Vagina (tissue), 2 donors: ENCODE measurements at places on chromosomes 13 and 19.
A peak's percentile ranks its signal among the peaks of the same experiment; 100 is the strongest.

DNA sequence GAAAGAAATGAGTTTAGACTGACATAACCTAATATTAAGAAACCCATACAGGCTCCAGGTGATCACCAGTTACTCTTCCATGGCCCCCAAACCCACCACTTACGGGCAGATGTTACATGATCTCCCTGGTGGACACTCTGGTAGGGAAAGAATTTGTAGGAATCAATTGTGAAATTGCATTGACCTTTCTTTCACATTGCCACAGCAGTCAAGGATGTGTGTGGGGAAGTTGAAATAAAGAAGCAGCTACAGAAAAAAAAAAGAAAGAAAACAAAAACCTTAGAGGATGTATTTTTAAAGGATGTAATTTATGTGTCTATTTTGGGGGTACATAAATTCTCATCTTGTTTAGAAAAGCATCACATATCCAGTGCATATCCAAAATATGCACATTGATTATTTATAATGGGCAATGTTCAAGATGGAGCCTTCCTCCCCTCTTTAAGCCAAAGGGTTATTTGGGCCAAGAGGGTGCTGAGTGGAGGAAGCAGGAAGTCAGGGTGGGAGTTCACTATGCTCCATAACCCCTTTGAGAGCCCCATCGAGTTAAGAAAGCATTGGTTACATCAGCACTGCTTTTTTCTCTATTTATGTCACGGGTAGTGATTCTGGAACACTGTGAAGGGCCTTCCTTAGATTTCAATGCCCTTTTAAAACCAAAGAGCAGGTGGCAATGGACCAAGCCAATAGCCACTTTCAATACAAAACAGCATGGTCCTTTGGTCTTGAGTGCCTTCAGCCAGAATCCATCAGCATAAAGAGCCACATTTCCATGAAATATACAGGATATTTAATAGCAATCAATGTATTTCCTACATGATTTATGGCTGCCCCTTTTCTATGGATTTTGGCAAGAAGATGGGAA, 169.6 kb downstream of the LACC1 start:
- DNase-seq = no peak

DNA sequence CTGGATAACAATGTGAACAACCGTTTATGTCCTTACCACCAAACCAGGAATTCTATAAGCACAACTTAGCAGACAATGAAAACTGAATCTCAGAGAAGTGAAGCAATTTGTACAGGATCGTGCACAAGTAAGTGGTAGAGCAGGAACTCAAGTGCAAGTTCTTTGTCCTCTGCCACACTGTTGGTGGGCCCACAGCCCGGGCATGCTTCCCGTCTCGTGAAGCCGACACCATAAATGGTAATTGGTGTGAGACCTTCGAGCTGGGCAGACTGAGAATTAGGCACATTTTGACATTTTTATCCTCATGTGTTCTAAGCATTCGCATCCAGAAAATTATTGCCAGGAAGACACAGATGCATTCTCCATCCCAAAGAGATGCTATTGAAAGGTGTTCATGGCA, 27.9 kb upstream of the FLT1 start:
- no peak for DNase-seq

GRCh38 chr19:37519890-37520289, 13.2 kb downstream of the ZNF793 start:
- no peak for DNase-seq

GRCh38 chr13:85685436-85685835, 113.8 kb downstream of the SLITRK6 start:
- no peak for DNase-seq

- no peak for DNase-seq
Measured at GRCh38 chr13:23059173-23059572, 121.6 kb upstream of the SGCG start.

- DNase-seq = no peak
Measured at GRCh38 chr13:104473936-104474335, 1407.7 kb upstream of the SLC10A2 start.

GRCh38 chr19:10831987-10832938, 3.7 kb downstream of the TMED1 start:
- DNase-seq = no peak

- no peak for DNase-seq
Measured at GRCh38 chr19:409516-410242, 732 bp upstream of the C2CD4C start.

- peak; percentile 64 for DNase-seq
Measured at GRCh38 chr13:44309794-44310757, 63.5 kb upstream of the SERP2 start.

- DNase-seq = no peak
Measured at GRCh38 chr13:32259116-32259515, 56.0 kb downstream of the ZAR1L start.

GRCh38 chr19:35120898-35121297, 5.3 kb downstream of the FXYD3 start:
- DNase-seq = no peak

DNA sequence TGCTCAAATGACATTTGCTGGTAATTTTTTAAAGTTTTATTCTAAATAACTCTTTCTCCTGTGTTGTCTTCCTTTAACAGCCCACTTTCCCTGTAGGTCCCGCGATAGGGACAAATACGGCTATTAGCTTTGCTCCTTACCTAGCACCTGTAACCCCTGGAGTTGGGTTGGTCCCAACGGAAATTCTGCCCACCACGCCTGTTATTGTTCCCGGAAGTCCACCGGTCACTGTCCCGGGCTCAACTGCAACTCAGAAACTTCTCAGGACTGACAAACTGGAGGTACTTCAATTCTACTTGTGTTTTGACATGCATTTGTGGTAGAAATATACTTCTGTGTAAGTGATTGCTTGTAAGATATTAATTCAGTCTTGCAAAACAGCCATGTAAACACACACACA, 91.0 kb upstream of the RAP2A start:
- DNase-seq = no peak

DNA sequence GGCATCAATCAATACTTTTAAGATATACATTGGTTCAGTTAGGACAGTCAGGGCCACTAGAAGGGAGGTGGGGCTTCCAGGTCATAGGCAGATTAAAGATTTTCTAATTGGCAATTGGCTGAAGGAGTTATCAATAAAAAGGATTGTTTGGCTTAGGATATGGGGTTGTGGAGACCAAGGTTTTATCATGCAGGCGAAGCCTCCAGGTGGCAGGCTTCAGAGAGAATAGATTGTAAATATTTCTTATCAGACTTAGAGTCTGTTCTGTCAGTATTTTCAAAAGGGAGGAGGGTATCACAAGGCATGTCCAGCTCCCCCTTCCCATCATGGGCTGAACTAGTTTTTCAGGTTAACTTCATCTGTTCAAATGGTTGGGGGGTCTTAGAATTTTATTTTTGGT, 77.4 kb upstream of the FARP1 start:
- DNase-seq = no peak

DNA sequence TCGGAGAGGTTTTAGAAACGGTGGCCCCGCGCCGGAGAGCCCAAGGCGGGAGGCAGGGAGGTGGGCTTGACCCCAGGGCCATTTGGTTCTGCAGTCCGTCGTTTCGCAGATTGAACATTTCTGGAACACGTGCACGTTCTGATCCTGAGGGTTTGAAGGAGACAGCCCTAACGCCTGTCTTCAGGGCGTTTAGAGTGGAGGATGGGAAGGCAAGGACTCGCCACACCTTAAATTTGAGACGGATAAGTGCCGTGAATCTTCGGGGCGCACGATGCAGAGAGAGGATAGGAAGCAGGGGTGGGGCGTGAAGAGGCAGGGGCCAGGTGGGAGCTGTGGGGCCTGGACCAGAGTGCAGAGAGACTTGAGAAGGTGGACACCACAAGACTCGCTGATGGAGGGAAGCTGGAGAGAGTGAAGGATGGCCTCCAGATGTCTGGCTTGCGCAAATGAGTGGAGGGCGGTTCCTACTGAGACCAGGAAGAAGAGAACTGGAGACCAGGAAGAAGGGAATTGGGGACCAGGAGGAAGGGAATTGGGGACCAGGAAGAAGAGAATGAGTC, 804 bp upstream of the MIER2 start:
- DNase-seq = no peak

DNA sequence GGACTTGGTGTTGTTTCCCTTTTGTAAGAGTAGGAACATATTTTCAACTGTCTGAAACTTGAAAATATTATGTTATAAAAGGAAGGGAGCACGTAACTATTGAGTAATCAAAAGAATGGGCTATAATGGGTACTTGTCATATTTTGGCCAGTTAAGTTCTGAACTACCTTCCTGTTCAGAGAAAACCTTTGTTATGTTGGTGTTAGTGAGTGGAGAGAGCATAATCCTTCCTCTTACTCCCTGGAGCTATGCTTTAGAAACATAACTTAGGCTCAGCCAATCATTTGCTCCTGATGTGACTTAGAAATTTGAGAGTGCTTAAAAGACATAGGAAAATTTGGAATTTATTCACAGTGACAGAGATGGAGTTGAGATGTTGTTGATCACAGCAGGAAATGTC, 482.5 kb upstream of the SPRY2 start:
- no peak for DNase-seq

- DNase-seq = no peak
Measured at GRCh38 chr19:19451429-19452242, 46.2 kb downstream of the GATAD2A start.

DNA sequence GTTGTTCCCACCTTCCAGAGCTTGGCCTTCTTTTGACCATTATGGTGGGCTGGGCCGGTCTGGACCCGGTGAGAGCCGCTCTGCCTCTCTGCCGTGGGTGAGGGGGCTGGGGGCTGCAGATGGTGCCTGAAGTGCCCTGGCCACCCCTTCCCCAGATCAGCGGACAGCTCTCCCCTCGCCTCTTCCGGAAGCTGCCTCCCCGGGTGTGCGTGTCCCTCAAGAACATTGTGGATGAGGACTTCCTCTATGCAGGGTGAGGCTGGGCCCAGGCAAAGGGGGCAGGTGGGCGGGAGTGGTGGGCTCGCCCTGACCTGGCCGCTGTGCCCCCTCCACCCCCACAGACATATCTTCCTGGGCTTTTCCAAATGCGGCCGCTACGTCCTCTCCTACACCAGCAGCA, 1.9 kb downstream of the DCAF15 start:
- DNase-seq = no peak

GRCh38 chr13:29849071-29849631, 1.3 kb downstream of the UBL3 start:
- DNase-seq = no peak

GRCh38 chr19:39498798-39499642, at the start of gene DLL3:
DLL3 (plus strand) TSS chr19:39498947; CDS start chr19:39498975, 28 bp downstream.
- DNase-seq = no peak
